ENCODE measurements at places on chromosomes 11 and 22. TPM values are rescaled to one million over a fixed set of nuclear protein-coding genes. Genes with fewer than 3 reads are reported as not detected.

- H3K4me1 ChIP-seq: no peaks in the 10 kb centered on the region
- no peak overlapping the region for H3K4me3 ChIP-seq
- 0 out of 2 replicates have a peak, but pooled peaks cover 5% of the 10 kb centered on the region for H3K36me3 ChIP-seq
- H3K27ac ChIP-seq: no peak overlapping the region
- no peak for DNase-seq
Measured at GRCh38 chr11:30344085-30344484, 21.2 kb downstream of the ARL14EP start.

GRCh38 chr11:73053964-73054363, 88.2 kb downstream of the FCHSD2 start:
- H3K4me3 ChIP-seq: no peak overlapping the region
- H3K36me3 ChIP-seq: no peaks in the 10 kb centered on the region
- H3K27me3 ChIP-seq: no peaks in the 10 kb centered on the region
- H3K4me1 ChIP-seq: no peaks in the 10 kb centered on the region
- no peak for DNase-seq

- no peaks in the 10 kb centered on the region for H3K4me1 ChIP-seq
- H3K36me3 ChIP-seq: peaks cover 13% of the 10 kb centered on the region
- H3K27ac ChIP-seq: no peak overlapping the region
- no peak for DNase-seq
- no peak overlapping the region for H3K4me3 ChIP-seq
Measured at GRCh38 chr11:94800414-94800813, 32.3 kb downstream of the AMOTL1 start.

- H3K27me3 ChIP-seq: no peaks in the 10 kb centered on the region
- H3K4me1 ChIP-seq: peaks cover 17% of the 10 kb centered on the region
- no peak overlapping the region for H3K4me3 ChIP-seq
- no peak for DNase-seq
- H3K36me3 ChIP-seq: no peaks in the 10 kb centered on the region
Measured at GRCh38 chr11:128868841-128869671, 2.0 kb upstream of the KCNJ1 start.

- peaks cover 6% of the 10 kb centered on the region for H3K4me1 ChIP-seq
- no peak overlapping the region for H3K27ac ChIP-seq
- H3K27me3 ChIP-seq: no peaks in the 10 kb centered on the region
- H3K36me3 ChIP-seq: no peaks in the 10 kb centered on the region
Measured at GRCh38 chr11:33411751-33412150, 154.6 kb downstream of the HIPK3 start.

The BTBD18 gene
- total RNA-seq: not detected

DNA sequence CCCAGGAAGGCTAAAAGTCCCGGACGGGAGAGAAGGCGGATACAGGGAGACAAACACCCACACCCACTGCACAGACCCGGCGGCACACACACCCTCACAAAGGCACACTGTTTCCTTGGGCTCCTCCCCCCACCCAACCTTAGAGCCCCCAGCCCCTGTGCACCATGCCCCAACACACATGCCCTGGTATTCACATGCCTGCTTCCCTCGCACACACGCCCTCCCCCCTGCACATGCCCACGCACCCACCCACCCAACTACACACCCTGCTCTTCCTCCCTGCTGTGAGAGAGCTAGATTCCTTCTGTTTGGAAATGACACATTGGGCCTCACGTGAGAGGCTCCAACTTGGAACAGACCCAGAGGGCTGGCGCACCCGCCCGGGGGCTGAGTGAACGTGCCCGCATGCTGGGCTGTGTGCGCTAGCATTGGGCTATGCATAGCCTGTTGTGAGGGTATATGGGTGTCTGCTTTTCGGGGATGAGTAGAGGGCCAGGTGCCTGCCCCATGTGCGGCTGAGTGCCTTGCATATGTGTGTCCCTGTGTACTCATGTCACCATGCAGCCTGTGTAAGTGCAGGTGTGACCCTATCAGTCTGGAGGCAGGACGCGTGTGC, 518 bp upstream of the CHRM1 start:
- no peak for DNase-seq
- H3K36me3 ChIP-seq: no peaks in the 10 kb centered on the region
- peaks cover 7% of the 10 kb centered on the region for H3K27me3 ChIP-seq
- H3K4me3 ChIP-seq: no peak overlapping the region
- H3K4me1 ChIP-seq: no peaks in the 10 kb centered on the region
- H3K27ac ChIP-seq: no peak overlapping the region

- H3K36me3 ChIP-seq: no peaks in the 10 kb centered on the region
- no peaks in the 10 kb centered on the region for H3K4me1 ChIP-seq
- no peaks in the 10 kb centered on the region for H3K27me3 ChIP-seq
- no peak overlapping the region for H3K27ac ChIP-seq
- no peak for DNase-seq
Measured at GRCh38 chr11:77209663-77210062, 81.6 kb downstream of the MYO7A start.

- no peak for DNase-seq
- no peak overlapping the region for H3K27ac ChIP-seq
- H3K4me1 ChIP-seq: no peaks in the 10 kb centered on the region
- no peak overlapping the region for H3K4me3 ChIP-seq
- no peaks in the 10 kb centered on the region for H3K36me3 ChIP-seq
Measured at GRCh38 chr22:17795661-17796548, 21.6 kb upstream of the BID start.

The VWCE gene
- total RNA-seq: 20.6 TPM

The CARD16 gene
- not detected for total RNA-seq

- no peaks in the 10 kb centered on the region for H3K4me1 ChIP-seq
- DNase-seq: no peak
- peaks cover 15% of the 10 kb centered on the region for H3K36me3 ChIP-seq
- peak within 1 kb of the TSS; percentile 60 for H3K4me3 ChIP-seq
Measured at GRCh38 chr22:20131597-20131858, at the start of gene ZDHHC8. TSS of gene ZDHHC8 (plus strand) at chr22:20131804. CDS start at chr22:20131948, 144 bp downstream.

The DEPDC7 gene
- total RNA-seq: 4.4 TPM

GRCh38 chr11:17351172-17351509, 459 bp upstream of the NCR3LG1 start:
- peaks cover 21% of the 10 kb centered on the region for H3K27me3 ChIP-seq
- H3K4me3 ChIP-seq: peak overlapping the region; percentile 90
- H3K27ac ChIP-seq: no peak overlapping the region
- H3K4me1 ChIP-seq: no peaks in the 10 kb centered on the region
- no peaks in the 10 kb centered on the region for H3K36me3 ChIP-seq
- no peak for DNase-seq

GRCh38 chr22:47197773-47198500, 435.5 kb downstream of the TBC1D22A start:
- no peaks in the 10 kb centered on the region for H3K36me3 ChIP-seq
- no peak overlapping the region for H3K4me3 ChIP-seq
- peak; percentile 21 for DNase-seq
- no peak overlapping the region for H3K27ac ChIP-seq

- no peak overlapping the region for H3K27ac ChIP-seq
- H3K4me3 ChIP-seq: no peak overlapping the region
- H3K36me3 ChIP-seq: no peaks in the 10 kb centered on the region
- no peaks in the 10 kb centered on the region for H3K4me1 ChIP-seq
Measured at GRCh38 chr11:15113381-15113780, 1.3 kb upstream of the INSC start.

- no peaks in the 10 kb centered on the region for H3K27me3 ChIP-seq
- H3K27ac ChIP-seq: no peak overlapping the region
- H3K4me1 ChIP-seq: peaks cover 2% of the 10 kb centered on the region
- H3K36me3 ChIP-seq: peaks cover 11% of the 10 kb centered on the region
- H3K4me3 ChIP-seq: no peak overlapping the region
- DNase-seq: no peak
Measured at GRCh38 chr22:33803371-33804282, 116.6 kb downstream of the LARGE1 start.

DNA sequence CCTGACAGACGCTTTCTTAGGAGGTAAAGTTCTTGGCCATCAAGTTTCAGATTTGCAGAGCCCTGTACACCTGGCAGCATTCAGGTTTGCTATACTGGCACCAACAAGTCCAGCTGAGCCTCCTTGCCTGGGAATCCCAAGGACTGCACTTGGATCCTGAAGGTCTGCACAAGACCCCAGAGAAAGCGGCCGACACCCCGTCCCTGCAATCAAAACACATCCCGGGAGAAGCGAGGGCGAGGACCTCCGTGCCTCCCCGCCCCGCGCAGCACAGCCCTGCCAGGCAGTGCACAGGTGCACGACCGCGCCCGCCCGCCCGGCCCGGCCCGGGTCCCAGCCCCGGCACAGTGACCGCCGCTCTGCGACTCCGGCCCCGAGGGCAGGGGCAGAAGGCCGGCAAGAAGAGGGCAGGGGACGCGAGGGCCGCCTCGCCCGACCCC, 559 bp downstream of the MRTFA start:
- H3K4me3 ChIP-seq: peak overlapping the region; percentile 88
- H3K36me3 ChIP-seq: no peaks in the 10 kb centered on the region
- H3K4me1 ChIP-seq: peaks cover 4% of the 10 kb centered on the region
- DNase-seq: peak; percentile 34

GRCh38 chr11:119432484-119433357, 9.7 kb upstream of the THY1 start:
- no peak overlapping the region for H3K4me3 ChIP-seq
- H3K36me3 ChIP-seq: peaks cover 3% of the 10 kb centered on the region
- H3K27ac ChIP-seq: no peak overlapping the region

- no peak overlapping the region for H3K27ac ChIP-seq
- no peaks in the 10 kb centered on the region for H3K27me3 ChIP-seq
- DNase-seq: no peak
- no peak overlapping the region for H3K4me3 ChIP-seq
- no peaks in the 10 kb centered on the region for H3K4me1 ChIP-seq
- H3K36me3 ChIP-seq: no peaks in the 10 kb centered on the region
Measured at GRCh38 chr22:44574057-44574639, 76.1 kb upstream of the RTL6 start.

The KCNE3 gene
- 4.9 TPM for total RNA-seq

DNA sequence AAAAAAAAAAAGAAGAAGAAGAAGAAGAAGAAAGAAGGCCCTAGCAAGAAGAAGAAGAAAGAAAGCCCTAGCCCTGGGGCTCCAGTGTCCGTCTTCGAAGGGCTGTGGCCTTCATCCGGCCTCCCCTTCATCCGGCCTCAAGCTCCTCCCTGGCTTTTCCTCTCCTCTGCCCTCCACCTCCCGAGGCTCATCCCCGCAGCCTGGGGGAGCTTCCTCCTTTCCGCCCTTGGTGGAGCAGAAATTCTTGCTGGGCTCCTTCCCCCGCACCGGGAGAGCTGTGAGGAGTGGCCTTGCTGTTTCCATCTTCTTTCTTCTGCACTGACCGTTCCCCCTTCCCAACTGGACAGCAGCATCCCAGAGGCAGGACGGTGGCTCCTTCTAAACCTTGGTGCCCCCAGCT, 9.5 kb upstream of the LTO1 start:
- DNase-seq: no peak
- H3K27me3 ChIP-seq: no peaks in the 10 kb centered on the region
- H3K4me1 ChIP-seq: no peaks in the 10 kb centered on the region
- no peaks in the 10 kb centered on the region for H3K36me3 ChIP-seq
- no peak overlapping the region for H3K27ac ChIP-seq
- H3K4me3 ChIP-seq: no peak overlapping the region

GRCh38 chr22:40007853-40008710, 13.3 kb downstream of the FAM83F start:
- H3K27ac ChIP-seq: no peak overlapping the region
- H3K27me3 ChIP-seq: no peaks in the 10 kb centered on the region
- H3K4me3 ChIP-seq: no peak overlapping the region
- H3K36me3 ChIP-seq: peaks cover 1% of the 10 kb centered on the region
- H3K4me1 ChIP-seq: peaks cover 6% of the 10 kb centered on the region
- no peak for DNase-seq

DNA sequence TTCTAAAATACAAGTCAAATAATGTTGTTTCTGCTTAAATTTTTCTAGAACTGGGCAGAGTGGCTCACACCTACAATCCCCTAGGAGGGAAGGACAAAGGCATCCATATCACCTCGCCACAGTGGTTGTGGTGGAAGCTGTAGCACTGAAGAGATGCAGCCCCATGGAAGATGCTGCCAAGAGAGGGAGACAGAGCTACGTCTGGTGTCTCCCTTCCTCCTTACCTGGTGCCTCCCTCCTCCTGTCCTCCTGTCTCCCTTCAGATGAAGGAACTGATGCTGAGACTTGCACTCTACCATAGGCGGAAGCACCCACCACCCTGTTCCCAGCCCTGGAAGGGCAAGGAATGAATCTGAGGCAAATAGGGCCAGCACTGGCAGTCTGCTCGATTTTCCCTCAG, 22.3 kb downstream of the MMP27 start:
- H3K36me3 ChIP-seq: no peaks in the 10 kb centered on the region
- no peak overlapping the region for H3K4me3 ChIP-seq
- H3K4me1 ChIP-seq: no peaks in the 10 kb centered on the region

The MUC15 gene
- not detected for total RNA-seq

GRCh38 chr11:11681536-11681935, 59.7 kb upstream of the GALNT18 start:
- H3K27me3 ChIP-seq: no peaks in the 10 kb centered on the region
- H3K27ac ChIP-seq: no peak overlapping the region
- no peak overlapping the region for H3K4me3 ChIP-seq
- no peak for DNase-seq
- H3K4me1 ChIP-seq: no peaks in the 10 kb centered on the region
- H3K36me3 ChIP-seq: no peaks in the 10 kb centered on the region

DNA sequence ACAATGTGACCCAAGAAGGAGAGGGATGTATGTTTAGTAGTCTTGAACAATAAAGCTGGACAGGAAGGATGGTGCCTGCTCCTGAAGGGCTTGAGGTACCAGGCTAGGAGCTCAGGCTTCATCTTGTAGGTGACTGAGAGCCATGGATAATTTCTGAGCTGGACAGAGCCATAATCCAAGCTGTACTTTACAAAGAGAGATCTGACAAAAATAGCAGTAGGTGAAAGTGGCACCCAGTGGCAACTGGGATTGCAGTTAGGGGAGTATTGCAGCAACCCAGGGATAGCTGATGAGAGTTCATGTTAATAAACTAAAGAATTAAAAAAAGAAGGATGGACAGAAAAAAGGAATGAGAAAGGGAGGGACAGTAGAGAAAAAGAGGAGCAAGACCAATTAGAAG, 7.4 kb downstream of the XRRA1 start:
- DNase-seq: no peak
- H3K36me3 ChIP-seq: no peaks in the 10 kb centered on the region
- H3K27ac ChIP-seq: no peak overlapping the region
- H3K4me1 ChIP-seq: no peaks in the 10 kb centered on the region
- H3K4me3 ChIP-seq: no peak overlapping the region
- no peaks in the 10 kb centered on the region for H3K27me3 ChIP-seq

The C11orf87 gene
- 0.11 TPM for total RNA-seq

The CNGA4 gene
- total RNA-seq: 0.20 TPM

GRCh38 chr22:35217527-35217926, 39.8 kb upstream of the HMGXB4 start:
- no peak overlapping the region for H3K27ac ChIP-seq
- no peaks in the 10 kb centered on the region for H3K36me3 ChIP-seq
- H3K27me3 ChIP-seq: no peaks in the 10 kb centered on the region
- no peaks in the 10 kb centered on the region for H3K4me1 ChIP-seq

- peaks cover 2% of the 10 kb centered on the region for H3K4me1 ChIP-seq
- no peaks in the 10 kb centered on the region for H3K27me3 ChIP-seq
- no peak overlapping the region for H3K27ac ChIP-seq
- DNase-seq: no peak
- no peak overlapping the region for H3K4me3 ChIP-seq
- H3K36me3 ChIP-seq: no peaks in the 10 kb centered on the region
Measured at GRCh38 chr22:36397131-36398093, 9.6 kb upstream of the MYH9 start.

DNA sequence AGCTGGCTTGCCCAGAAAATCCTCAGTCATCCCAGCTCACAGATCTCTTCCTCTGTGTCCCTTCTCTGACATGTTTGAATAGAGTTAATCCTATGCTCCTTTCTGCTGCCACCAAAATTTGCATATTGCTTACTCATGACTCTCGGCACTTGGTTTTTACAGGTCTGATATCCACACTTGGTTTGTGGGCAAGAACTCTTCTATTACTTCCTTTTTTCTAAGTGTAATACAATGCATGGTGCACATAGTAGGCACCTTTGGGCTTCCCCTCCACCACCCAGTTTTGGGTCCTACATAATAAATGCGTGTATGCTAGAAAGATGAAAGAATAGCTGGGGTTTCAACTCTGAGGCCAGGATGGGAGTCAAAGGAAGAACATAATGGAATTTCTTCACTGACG, 69.7 kb upstream of the GRK3 start:
- no peak for DNase-seq
- no peaks in the 10 kb centered on the region for H3K36me3 ChIP-seq
- no peak overlapping the region for H3K4me3 ChIP-seq
- no peak overlapping the region for H3K27ac ChIP-seq
